NCI-H510A treated with DMSO at 0.1 percent for 48 hours (cell line): ENCODE measurements at places on chromosomes 1 and 21.

DNA sequence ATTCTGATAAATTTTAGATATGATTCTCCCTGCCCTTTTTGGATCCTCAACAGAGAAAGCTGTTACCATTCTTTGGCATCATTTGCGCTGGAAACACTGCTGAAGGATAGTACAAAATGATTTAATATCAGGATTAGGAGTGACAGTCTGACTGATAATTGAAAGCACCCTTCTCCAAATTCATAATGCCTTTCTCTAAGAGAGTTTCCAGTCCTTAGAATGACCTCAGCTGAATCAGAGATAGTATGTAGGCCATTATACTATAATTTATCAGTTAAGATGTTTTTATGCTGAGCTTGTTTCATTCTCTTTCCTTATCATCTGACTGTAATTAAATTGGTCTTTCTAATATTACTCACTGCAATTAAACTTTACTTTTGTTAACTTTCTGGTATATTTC, 166.7 kb downstream of the ZNF326 start:
- no peak for DNase-seq

DNA sequence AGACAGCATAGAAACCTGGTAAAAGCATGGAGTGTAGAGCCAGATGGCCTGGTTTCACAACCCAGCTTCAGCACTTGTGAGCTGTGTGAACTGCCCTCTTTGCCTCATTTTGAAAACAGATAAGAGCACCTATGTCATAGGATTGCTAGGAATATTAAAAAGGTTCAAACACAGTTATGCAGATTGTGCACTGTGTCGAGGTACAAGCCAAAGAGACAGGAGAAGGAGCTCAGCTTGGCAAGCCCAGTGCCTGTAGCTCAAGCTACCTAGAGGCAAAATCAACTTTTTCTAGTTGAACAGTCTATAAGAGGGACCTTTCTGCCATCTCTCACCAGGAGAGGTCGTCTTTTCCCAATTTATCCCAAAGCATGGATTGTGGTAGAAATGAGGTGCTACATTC, 5.0 kb downstream of the CHODL start:
- DNase-seq, result no peak

DNA sequence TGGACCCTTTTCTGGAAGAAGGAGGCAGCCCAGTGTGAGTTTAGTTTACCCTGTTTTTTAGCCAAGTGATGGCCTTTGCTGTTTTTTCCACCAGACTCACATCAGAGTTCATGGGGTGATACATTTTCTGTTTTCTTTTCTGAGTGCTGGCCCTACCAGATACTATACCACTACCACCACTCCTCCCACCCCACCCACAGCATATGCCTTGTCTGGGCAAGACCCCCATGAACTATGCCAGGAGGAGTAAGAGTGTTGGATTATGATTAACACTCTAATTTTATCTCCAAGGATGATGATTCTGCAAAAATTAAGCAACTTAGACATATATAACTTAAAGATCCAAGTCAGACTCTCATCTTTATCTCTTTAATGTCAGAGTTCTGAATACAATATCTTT, 26.1 kb downstream of the FABP3 start:
- no peak for DNase-seq

DNA sequence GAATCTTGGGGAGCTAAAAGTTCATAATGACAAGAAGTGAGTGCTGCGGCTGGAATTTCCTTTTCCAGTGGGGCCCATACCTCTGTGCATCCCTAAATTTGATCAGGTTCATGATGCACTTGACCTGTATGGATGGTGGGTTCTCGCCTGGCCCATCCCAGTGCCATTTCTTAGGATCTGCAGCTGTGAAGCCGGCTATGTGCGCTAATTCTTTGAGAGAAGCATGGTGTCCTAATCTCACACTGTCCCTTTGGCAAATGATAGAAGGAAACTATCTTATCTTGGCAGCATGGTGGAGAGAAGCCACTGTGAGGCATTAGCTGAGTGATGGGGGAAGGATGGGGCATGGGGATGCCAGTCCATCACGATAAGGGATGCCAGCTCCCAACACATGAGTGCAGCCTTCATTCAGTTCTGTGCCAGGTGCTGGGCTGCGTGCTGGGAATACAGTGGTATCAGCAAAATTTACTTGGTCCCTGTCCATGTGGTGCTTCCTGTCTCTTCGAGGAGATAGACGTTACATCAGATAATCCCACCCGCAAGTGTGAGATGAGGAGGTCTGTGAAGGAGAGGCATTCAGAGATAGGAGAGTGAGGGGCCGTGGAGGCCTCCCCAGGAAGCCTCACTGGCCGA, 30.5 kb downstream of the STUM start:
- no peak for DNase-seq

DNA sequence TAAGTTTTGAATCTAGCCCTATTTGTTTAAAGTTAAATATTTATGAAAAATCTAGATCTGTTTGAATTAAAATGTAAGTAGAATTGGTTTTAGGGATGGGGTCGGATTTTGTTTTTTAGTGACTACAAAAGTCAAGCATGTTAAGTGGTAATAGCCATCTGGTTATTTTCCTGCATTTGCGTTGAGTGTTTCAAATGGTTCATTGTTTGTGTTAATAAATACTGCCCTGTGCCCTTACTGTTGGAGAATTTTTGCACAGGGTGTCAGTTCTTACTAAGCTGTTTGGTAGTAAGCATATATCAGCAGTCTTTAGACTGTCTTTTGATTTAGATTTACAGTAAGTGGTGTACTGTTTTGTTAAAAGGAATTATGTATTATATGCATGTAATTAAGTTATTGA, 46.1 kb upstream of the TARS2 start:
- no peak for DNase-seq

- no peak for DNase-seq
Observed at GRCh38 chr1:189237008-189237407, 1240.7 kb downstream of the BRINP3 start.

DNA sequence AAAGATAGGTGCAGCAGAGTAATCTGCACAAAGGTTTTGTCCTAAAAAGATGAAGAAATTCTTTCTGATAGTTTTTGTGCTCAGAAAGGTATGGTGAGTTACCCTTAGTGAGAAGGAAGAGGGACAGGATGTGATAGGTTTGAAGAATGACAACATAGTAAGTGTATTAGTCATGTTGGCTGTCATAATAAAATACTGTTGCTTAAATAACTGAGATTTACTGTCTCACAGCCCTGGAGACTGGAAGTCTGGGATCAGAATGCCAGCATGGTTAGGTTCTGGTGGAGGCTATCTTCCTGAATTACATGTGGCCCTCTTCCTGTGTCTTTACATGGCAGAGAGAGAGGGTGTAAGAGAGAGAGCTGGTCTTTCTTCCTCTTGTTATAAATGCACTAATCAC, 965.2 kb downstream of the TTLL7 start:
- DNase-seq, result no peak

DNA sequence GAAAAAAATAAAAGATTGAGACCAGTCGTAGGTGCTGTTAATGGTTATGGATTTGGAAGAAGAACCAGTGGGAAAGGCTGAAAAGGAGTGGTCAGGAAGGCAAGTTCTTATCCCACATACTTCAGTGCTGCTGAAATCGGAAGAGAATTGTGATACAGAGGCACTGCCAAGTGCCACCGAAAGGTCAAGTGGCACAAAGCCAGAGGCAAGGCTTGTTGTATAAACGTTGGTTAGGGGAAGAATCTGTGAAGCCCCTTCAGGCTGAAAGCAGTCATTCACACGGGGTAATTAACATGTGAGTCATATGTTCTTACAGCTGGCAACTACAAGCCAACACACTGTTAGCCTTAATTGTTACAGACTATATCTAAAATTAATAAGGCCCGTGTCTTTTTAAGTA, 48.8 kb downstream of the ZBTB40 start:
- DNase-seq, result peak; percentile 28

- DNase-seq, result peak; percentile 62
Observed at GRCh38 chr1:65264197-65264929, 45.0 kb upstream of the DNAJC6 start.

- peak; percentile 60 for DNase-seq
Observed at GRCh38 chr1:226571893-226572292, 23.3 kb downstream of the STUM start.

DNA sequence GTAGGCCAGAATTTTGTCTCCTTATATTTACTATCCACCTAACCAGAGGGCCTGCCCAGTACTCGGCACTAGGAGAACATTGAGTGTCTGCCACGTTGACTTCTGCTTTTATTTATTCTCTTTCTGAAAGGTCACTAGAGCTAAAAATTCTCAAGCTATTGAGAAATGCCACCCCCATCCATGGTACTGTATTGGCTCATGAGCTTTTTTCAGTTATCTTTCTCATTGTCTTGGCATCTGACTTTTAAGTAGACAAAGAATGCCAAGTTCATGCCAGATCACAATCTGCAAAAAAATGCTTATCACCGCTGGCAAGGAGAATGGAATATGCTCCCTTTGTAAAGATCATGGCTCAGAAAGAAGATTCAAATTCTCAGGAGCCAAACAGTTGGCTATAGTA, 49.8 kb upstream of the MROH9 start:
- no peak for DNase-seq

DNA sequence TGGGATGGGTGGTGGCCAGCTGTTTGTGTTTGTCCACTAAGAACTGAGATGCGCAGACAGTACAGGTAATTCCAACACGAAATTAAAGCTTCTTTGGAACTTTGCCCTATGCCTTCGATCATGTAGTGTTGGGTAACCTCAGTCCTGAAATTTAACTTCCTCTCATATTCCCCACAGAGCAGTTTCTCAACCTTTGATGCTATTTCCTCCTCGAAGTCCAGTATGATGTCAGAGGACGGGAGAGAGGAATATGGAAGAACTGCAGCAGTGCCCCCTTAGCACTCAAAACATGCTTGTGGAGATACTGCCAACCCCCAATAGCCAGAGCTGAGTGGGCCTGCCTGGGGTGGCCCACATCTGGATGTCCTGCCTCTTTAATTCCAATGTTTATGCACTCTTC, 3.6 kb downstream of the LPAR3 start:
- no peak for DNase-seq

DNA sequence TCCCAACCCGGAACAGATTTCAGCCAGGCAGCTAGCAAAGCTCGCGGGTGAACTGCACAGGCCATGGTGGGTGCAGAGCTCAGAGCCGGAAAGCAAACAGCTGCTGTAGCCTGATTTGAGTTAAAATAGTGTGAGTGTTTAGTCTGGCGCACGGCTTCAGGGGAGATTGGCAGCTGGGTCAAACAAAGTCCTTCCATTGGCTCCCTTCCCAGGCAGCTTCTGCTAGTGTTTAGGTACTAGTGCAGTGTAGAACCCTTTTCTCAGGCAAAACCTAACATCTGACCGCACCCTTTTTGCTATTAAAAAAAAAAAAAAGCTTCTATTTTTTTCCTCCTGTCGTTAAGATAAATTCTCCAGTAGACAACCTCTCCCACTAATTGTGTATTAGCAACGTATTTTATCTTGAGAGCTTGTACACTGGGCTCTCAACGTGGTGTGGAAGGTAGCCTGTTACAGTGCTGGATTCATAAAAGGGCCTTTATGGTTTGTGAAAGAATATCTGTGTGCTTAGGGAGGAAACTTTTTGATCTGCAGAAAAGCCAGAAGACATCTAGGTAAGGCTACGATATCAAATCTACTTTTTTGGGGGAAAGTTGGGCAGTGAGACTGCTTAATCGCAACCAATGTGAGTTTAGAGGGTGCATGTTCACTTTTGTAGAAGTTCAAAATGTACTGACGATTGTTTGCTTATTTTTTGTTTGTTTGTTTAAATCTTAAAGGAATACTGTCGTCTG, 689.6 kb downstream of the USP25 start:
- DNase-seq, result no peak

DNA sequence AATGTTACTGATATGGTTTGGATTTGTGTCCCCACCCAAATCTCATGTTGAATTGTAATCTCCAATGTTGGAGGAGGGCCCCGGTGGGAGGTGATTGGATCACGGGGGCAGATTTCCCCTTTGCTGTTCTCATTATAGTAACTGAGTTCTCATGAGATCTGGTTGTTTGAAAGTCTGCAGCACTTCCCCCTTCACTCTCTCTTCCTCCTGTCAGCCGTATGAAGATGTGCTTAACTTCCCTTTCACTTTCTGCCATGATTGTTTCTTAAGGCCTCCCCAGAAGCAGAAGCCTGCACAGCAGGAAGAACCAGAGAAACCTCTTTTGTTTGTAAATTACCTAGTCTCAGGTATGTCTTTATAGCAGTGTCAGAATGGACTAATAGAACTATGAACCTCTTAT, 28.4 kb downstream of the TRIM33 start:
- DNase-seq, result no peak

- no peak for DNase-seq
Observed at GRCh38 chr1:215181518-215181917, 99.0 kb downstream of the KCNK2 start.

DNA sequence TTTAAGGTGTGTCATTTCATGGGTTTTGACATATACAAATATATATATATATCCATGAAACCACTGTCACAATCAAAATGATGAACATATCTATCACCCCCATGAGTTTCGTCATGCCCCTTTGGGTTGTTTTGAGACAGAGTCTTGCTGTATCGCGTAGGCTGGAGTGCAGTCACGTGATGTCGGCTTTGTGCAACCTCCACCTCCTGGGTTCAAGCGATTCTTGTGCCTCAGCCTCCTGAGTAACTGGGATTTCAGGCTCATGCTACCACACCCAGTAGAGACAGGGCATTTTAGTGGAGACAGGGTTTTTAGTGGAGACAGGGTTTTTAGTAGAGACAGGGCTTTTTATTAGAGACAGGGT, 8.0 kb downstream of the HJV start:
- DNase-seq, result no peak

DNA sequence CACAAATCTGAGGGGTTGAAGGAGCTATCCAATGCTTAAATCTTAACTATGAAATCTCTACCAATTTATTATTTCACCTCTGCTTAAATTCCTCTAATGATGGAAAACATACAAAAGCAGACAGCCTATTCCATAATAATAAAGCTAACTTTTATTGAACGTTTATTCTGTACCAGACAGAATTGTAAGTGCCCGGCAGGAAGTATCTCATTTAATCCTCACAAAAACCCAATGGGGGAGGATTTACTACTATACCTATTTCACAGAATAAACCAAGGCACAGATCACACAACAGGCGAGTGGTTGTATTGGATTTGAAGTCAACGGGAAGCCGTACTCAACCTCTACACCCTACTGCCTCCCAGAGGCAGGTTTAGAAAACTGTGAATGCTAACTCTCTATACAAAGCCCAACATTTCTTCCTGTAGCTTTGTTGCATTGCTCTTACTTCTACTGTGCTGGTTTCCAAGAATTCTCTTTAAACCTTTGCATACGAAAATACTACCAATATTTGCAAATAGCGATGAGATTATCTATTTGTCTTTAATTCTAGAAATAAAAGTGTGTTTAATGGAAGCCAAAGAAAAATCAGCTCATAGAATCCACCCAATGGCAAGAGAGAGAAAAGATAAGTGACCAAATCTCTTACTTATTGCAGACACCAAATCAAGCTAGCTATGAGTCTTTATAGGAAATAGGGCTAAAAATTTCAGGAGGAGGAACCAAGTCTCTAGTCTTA, 33.5 kb upstream of the C1orf53 start:
- DNase-seq, result peak; percentile 10
